ENCODE measurements at places on chromosomes 3 and 15.

DNA sequence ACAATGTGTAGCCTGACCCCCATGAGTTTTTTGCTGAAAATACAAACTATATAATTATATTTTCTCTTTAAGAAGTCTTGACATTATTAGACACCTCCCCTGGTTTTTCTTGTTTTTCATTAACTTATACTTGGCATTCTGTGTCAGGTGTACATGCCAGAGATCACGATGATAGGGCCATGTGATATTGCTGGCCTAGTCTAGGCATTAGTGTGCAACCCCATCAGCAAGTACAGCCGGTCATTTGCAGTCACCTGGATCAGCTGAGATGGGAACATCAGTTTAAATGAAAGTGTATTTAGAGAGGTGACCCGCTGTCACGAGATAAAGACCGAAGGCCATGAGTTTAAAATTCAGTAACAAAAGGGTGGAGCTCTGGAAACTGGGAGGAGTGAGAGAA, 12.6 kb upstream of the SPPL2A start:
- peak; percentile 24 for DNase-seq

GRCh38 chr15:92100301-92100700, 246.8 kb downstream of the SLCO3A1 start:
- no peak for DNase-seq

GRCh38 chr15:40058476-40059140, 19.6 kb upstream of the SRP14 start:
- DNase-seq: no peak

DNA sequence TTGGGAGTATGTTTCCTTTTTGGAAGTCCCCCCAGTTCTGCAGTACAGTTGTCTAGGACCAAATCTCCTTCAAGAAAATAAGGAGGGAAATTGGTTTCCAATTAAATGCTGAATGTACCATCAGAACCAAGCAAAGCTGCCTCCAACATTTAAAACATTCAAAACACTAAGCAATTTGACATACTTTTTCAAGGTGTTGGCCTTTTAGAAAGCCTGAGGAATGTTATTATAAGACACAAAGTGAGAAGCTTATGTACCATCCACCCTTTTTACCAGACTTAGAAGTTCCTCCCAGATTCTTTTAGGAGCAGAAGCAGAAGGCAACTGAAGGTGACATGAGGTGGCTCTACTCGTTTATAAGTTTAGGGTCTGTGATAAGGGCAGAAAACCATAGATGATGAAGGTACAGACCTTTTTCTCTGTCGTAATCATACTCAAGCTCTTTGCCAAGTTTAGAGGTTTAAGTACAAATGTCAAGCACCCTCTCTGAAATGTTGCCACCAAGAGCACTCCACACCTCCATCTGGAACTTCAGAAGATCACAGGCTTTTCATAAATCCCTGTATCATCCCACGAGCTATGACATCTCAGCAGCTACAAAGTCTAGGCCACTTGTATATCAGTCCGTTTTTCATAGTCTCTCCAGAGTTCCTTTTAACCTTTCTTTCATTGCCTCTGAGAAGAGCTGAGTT, 282.5 kb upstream of the THBS1 start:
- no peak for DNase-seq

GRCh38 chr3:23079976-23080375, 123.2 kb upstream of the UBE2E2 start:
- DNase-seq: peak; percentile 5

DNA sequence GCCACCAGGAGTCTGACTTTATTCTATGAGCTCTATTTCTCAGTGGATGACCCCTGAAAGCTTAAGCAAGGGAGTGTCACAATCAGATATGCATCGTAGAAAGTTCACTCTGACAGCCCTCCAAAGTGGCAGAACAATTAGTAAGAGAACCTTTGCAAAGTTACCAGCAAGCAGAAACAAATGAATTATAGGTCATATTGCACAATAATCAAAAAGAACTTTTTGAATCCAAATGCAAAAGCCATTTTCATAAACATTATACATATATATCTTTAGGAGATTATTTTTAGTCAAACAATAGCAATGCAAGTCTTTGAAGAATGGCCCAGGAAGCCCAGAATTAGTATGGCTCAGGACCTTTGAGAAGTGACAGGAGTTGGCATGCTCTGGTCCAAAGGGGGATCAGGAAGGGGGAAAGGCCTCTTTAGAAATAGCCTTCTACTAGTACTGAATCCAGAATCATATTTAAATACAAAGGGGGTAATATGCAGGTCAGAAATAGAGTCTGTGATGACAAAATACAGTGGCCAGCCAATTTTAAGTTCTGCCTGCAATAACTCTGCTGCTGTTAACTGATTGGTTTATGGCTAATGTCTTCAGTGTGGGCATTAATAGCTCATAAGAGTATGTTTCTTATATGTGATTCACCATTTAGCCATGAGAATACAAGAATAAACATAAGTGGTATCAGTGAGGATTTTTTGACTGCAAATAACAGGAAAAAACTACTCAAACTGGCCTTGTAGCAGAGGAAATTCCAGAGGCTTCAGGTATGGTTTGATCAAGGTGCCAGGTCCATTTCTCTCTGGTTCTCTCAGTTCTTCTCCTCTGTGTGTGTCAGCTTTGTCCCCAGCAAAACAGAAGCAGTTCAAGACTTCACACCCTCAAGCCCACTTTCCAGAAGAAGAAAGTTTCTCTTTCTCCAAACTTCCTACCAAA, 17.0 kb upstream of the ITGB5 start:
- no peak for DNase-seq

- no peak for DNase-seq
Observed at GRCh38 chr3:50256978-50257890, 11.7 kb upstream of the SEMA3B start.

DNA sequence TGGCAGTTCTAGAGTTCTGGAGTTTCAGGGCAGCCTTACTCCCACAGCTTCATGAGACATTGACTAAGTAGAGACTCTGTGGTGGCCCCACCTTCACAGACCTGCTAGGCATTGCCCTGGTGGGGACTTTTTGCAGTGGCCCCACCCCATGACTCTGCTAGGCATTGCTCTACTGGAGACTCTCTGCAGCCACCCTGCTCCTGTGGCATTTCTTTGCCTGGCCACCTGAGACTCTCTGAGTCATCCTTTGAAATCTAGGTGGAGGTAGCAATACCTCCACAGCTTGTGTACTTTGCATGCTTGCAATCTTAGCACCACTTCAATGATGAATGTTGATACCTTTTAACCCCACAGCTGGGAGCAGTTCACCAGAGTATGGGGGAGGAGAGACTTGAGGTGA, 40.6 kb upstream of the DHX36 start:
- DNase-seq: no peak

GRCh38 chr3:122416966-122417365, 1.1 kb upstream of the WDR5B start:
- DNase-seq: peak; percentile 20

GRCh38 chr3:2851835-2852234, 258.3 kb downstream of the IL5RA start:
- no peak for DNase-seq

DNA sequence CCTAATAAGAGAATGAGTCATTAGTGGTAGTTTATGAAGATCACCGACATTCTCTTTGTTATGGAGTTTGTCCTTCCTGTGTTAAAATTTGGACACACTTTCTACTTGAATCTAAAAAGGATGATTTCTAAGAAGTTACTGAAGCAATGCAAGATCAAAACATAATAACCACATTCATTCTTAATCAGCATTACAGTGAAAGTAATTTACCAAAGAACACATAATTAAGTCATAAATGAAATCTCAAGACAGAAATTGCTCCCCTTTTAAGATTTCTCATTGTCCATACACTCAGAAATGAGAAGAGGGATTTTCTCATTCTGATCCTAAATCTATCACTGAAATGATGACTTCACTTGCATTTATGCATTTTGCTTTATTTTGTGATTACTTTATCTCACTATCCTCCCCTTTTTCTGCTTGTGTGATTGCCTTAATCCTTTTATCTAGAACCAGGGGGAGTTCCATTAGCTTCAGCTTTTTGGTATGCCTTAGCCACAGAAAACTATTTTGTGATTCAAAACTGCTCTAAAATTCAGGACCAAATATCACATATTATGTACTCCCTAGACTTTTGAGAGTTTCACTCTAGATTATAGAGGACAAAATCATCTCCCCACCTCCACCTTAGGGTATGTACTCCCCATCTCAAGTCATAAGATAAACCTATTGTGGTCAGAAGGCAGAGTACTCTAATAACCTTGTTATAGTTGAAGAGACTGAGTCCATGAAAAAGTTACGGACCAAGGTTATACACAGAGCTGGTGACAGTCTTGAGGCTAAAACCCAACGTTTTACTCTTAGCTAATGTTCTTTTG, 817.6 kb upstream of the CFAP20DC start:
- DNase-seq: no peak

DNA sequence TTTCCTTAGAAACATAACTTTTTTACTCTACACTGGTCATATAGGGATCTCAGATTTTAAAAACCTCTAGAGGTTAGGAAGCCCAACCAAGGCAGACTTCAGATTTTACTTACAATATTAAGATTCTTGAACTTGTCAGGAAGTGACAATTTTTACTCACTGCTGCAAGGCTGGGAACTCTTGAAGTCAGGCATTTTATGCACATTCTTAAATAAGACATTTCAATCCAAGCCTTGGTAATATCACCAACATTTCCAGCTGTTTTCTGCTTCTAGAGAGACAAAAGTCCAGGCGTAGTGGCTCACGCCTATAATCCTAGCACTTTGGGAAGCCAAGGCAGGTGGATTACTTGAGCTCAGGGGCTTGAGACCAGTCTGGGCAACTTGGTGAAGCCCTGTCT, 33.6 kb upstream of the UBP1 start:
- no peak for DNase-seq

DNA sequence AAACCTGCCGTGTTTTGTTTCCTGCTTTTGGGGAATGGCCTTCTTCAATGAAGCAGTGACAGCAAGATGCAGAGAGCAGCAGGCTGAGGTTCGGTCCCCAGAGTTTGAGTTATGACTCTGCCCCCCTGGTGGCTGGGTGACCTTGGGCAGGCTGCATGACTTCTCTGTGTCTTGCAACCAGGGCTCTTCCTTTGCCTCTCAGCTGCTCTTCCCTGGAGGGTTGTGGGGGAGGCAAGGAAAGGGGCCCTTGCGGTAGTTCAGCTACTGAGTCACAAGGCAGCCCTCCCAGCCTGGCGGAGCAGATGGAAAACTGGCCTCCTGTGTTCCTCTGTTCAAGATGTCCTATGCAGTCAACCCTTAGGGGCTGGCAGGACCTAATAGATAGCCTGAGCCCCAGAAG, 17.1 kb downstream of the CTXND1 start:
- DNase-seq: peak; percentile 18

GRCh38 chr3:184203526-184203925, 17.5 kb downstream of the ABCF3 start:
- no peak for DNase-seq

- no peak for DNase-seq
Observed at GRCh38 chr3:160784853-160785252, 28.8 kb downstream of the PPM1L start.

DNA sequence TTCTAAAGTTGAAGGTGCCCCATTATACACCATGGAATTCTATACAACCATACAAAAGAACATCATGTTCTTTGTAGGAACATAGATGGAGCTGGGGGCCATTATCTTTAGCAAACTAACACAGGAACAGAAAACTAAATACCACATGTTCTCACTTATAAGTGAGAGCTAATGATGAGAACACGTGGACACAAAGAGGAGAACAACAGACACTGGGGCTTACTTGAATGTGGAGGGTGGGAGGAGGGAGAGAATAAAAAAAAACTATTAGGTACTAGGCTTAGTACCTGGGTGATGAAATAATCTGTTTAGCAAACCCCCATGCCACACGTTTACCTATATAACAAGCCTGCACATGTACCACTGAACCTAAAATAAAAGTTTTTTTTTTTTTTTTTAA, 342.7 kb downstream of the PLCL2 start:
- no peak for DNase-seq

GRCh38 chr3:38122712-38123290, 14.1 kb downstream of the ACAA1 start:
- DNase-seq: peak; percentile 2

GRCh38 chr3:88137836-88138235, 11.9 kb upstream of the C3orf38 start:
- no peak for DNase-seq

- DNase-seq: peak; percentile 7
Observed at GRCh38 chr15:29451201-29451781, 181.7 kb upstream of the NSMCE3 start.

DNA sequence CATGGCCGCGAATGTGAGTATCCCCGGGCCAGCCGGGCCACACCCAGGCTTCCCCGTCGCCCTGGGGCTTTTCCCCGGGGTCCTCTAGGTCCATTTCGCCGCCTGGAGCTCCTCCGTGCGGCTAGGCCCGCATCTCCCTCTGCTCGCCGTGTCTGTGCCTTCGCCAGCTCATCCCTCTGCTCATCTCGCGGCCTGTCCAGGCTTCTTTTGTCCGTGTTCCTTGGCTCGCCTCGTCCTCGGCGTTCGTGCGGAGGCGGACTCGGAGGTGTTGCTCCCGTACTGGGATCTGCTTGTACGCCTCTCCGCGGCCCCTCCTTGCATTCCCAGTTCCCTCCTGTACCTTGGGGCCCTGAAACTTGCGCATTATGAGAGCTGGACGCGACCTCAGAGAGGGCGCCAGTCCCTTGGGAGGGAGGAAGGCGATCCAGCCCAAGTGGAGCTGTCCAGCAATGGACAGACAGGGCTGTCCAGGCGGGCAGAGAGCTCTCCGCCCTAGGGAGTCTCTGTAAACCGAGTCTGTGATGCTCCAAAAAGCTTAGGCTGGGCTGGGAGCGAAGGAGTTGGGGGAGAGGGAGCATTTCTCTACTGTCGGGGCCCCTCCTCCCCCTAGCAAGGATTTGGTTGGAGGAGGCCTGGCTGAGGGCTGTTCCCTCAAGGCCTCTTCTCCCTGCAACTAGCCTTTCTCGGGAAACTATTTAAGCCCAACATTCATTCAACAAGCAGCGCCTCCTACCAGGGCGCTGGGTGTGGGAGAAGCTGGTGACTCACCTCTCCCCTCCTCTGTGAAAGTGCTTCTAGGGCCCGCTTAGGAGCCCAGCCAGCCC, 553 bp downstream of the TMEM43 start:
- DNase-seq: peak; percentile 59

DNA sequence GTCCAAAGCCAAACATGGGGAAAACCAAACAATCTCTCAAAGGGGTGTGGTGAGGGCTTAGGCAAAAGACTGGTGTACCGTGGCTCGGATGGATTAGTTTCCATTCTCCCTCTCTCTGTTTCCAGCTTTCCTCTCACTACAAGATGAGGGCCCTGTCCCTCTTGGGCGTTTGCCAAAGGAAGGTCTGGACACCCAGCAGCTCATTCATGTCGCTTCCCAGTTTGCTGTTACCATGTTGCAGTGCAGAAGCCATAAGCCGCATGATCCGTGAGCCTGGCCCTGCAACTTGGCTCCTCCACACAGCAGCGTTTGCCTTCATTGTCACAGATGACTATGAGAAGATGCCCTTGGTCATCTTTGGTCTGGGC, 92.2 kb downstream of the APBA2 start:
- no peak for DNase-seq

DNA sequence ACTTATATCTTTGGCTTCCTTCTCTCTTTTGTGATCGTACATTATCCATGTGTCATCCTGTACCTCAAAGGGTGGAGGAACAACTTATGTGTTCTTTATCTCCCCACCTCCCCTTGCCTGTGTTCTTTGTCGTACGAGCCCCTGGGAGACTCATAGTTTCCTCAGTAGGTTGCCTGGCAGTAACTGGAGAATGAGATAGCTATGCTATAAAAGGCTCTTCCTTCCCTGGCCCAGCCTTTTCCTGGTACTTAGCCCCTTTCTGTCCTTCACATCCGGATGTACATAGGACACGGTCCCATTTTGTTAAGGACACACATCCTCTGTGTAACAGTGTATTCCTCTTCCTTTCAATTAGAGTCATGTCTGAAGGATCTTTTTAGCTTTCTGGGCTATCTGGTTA, 32.1 kb downstream of the PLCL2 start:
- DNase-seq: no peak
